Small intestine (tissue), 16 donors: ENCODE measurements at places on chromosomes 6 and 20.
A peak's percentile ranks its signal among the peaks of the same experiment; 100 is the strongest.

GRCh38 chr6:33590531-33591198 lies 10.6 kb upstream of the BAK1 start:
- DNase-seq, result peak; percentile 86

- peak; percentile 9 for DNase-seq
Observed at GRCh38 chr20:7291323-7291943, 523.9 kb downstream of the BMP2 start.

GRCh38 chr6:35173427-35174087 lies 32.4 kb upstream of the TCP11 start:
- DNase-seq, result no peak

GRCh38 chr20:9509246-9509645 lies 5.1 kb upstream of the LAMP5 start:
- DNase-seq, result no peak

DNA sequence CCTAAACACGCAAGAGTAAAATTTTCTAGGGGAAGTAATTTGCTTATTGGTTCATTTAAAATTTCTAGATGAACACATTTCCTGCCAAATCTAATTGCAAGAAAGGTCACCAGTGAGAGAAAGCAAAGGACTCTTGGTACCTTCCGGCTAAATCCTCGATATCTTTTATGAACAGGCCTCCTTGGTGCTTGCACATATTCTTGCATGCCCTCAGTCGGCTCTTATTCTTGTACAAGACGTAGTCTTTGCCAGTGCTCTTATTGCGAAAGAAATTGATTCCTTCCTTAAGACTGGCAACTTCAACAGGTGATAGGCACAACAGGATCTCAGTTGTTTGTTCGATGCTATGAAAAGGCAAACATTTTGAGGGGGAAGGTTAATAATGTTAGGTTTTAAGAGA lies 141.7 kb upstream of the CARMIL1 start:
- DNase-seq, result no peak

DNA sequence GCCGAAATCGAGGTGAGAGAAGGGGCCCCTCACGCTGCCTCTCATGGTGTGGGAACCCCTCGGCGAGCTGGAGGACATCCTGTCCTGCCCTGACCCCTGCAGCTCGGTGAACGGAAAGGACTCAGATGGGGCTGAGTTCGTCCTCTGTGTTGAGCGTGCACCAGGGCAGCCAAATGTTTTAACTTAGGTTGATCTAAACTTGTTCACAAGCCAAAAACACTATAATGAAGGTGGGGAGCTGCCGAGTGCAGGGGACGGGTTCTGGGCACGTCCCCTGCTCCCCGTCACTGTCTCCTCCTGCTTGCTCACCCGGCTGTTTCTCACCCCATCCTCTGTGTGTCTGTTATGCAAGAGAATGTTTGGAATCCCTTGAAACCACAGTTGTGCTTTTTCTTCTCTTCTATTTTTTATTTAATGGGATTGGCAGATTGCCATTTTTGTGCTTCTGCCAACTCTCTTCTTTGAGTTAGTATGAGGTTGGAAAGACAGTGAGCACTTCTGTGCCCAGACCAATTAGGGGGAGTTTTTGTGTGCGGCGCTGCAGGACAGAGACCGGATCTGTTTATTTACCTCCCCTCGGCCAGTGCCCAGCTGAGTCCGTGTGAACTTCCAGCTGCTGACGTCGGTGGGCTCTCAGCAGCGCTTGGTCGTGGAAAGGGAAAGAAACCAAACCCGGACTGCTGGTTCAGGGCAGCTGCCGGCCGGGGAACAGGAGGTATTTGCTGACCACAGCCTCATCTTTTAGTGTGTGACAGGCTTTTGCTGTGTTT lies 158.1 kb downstream of the DTNBP1 start:
- DNase-seq, result peak; percentile 8

DNA sequence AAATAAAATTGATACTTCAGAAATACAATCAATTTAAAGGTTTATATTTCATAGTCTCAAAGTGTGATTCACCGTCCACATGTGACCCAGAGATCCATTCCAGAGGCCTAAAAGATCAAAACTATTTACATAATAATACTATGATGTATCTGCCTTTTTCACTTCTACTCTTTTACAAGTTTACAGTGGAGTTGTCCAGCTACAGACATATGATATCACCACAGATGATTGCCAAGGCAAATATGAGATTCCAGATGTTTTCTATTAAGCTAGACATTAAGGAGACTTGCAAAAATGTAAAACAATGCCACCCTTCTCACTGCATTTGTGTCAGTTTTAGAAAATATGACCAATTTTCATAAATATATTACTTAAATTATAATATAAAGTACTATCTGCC lies 443.7 kb downstream of the GJA1 start:
- DNase-seq, result no peak

GRCh38 chr6:152746172-152746553 lies 4.4 kb upstream of the VIP start:
- DNase-seq, result no peak

DNA sequence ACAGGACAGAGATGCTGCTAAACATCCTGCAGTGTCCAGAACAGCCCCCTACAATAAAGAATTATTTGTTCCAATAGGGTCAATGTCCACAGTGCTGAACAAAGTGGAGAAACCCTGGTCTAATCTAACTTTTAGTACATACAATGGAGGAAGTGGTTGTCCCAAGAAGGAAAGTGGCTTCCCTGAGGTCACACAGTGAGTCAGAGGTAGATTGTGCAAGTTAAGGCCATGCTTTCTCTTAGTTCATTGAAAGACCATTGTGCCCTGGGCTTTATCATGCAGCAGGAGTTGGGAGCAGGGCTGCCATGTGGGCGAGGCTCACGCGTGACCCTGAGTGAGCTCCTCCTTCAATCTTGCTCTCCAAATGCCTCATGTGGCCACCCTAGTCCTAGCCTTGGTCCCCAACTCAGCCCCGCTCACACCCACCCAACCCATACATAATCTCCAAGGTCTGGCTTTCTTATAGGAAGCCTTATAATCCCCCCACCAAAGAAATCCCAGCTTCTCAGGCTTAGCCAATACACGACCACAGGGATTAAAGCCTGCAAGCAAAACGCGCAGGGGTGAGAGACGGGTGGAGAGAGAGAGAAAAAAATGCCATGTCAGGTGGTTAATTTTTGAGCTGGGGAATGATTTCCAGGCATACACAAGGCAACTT lies 19.9 kb downstream of the SLC13A3 start:
- no peak for DNase-seq

- DNase-seq, result peak; percentile 32
Observed at GRCh38 chr20:50577175-50578018, 67.2 kb downstream of the PTPN1 start.

- DNase-seq, result no peak
Observed at GRCh38 chr6:105102186-105102585, 77.6 kb downstream of the POPDC3 start.

DNA sequence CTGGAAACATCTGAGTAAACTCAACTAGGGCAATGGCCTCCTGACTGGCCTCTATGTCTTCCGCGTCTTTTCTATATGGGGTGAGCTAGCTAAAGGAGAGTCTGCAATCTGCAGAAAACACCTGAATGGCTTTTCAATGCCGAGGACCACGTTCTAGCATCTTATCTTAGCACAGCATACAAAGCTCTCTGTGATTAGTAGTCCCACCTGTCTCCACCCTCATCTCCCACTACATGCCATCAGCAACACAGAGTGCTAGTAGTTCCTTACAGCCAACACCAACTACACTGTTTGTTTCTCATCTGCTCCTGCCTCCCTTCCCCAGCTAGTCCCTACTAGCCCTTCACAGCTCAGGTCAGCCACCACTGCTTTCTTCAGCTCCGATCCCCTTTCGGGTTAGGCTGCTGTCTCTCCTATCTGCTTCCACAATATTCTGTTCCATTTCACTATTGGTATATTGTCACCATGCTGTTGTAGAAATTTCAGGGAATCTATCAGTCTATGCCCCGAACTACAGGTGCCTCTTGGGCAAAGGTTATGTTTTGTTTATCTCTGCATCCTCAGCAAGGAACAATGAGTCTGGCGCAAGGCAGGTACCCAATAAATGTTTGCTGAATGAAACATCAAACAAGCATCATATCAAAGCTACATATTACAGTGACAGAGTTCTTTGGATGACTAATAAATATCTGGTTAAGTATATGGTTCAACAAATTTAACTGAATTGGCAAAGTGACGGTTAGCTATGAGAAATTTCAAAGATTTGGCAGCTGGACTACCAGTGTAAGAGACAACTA lies 12.2 kb downstream of the LYRM4 start:
- no peak for DNase-seq

DNA sequence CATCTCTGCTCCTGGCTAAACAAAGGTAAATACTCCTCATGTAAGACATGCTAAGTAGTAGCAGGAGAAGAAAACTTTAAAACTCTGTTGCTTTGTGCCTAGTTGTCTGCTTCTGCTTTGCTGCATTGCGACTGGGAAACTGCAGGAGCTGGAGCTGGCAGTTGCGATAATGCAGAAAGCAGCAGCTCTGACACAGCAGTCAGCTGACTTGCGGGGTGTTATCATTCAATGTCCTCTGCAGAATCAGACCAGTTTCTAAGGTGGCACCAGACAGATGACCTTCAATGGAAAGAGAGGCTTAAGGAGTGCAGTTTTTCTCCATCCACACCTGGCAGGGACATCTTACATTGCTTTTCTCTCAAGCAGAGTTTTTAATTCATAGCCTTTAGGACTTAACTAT lies 69.9 kb upstream of the SOX4 start:
- DNase-seq, result no peak

GRCh38 chr6:7085911-7086310 lies 21.9 kb upstream of the RREB1 start:
- peak; percentile 26 for DNase-seq

DNA sequence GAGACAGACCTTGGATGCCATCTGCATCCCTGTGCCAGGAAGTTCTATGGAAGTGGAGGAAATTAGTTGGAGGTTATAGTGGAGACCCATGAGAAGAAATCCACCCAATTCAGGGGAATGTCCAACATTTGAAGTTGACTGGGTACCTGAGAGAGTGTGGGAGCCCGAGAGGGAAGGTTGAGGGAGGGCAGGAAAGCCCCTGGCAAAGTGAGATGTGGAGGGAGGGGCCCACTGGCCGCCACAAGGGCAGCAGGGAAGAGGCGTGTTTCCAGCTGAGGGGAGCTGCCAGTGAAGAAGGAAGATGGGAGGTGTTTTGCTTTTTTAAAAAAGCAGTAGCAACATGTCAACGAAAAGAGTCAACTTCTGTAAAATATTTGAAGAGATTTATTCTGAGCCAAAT lies 16.3 kb upstream of the SERPINB9 start:
- DNase-seq, result no peak

DNA sequence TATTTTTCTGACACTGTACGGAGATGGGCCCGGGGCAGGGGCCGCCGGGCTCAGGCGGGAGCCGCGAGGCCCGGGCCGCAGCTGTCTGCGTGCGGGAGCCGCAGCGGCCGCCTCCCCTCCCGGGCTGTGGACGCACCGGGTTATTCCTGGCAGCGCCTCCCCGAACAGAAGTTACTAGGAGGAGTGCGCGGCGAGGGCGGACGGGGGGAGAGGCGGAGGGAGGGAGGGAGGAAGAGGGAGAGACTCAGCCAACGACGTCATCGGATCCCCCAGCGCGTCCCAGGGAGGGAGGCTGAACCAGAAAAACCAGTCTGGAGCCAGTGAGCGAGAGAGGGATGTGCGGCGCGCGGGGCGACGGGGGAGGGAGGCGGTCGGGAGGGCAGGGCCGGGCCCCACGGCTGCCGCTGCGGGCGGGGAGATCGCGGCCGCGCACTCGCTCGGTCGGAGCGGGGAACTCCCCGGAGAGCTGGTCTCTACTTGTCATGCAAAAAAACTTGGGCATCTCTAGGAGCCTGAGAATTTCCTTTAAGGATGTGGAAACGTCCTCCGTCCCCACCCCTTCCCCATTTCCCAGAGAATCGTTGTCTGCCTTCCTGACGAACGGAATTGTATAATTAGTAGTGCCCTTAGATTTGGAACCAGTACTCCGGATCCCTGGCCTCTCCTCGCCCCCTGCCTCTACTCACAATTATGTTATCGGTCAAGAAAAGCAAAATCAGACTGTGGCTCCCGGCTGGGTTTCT lies 1.4 kb upstream of the HIVEP2 start:
- peak; percentile 98 for DNase-seq

DNA sequence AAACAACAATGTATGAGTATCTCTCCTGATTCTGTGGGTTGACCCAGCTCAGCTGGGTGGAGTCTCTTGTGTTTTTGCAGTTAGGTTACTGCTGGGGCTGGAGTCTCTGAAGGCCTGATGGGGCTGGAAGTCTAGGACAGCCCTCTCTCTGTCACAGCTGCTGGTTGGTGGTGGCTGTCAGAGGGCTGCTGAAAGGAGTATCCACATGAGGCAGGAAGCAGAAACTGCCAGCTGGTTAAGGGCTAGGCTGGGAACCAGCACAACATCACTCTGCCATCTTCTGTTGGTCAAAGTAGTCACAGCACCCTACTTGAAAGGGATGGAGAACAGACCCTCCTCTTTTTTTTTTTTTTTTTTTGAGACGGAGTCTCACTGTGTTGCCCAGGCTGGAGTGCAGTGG lies 10.0 kb upstream of the PACSIN1 start:
- DNase-seq, result no peak

DNA sequence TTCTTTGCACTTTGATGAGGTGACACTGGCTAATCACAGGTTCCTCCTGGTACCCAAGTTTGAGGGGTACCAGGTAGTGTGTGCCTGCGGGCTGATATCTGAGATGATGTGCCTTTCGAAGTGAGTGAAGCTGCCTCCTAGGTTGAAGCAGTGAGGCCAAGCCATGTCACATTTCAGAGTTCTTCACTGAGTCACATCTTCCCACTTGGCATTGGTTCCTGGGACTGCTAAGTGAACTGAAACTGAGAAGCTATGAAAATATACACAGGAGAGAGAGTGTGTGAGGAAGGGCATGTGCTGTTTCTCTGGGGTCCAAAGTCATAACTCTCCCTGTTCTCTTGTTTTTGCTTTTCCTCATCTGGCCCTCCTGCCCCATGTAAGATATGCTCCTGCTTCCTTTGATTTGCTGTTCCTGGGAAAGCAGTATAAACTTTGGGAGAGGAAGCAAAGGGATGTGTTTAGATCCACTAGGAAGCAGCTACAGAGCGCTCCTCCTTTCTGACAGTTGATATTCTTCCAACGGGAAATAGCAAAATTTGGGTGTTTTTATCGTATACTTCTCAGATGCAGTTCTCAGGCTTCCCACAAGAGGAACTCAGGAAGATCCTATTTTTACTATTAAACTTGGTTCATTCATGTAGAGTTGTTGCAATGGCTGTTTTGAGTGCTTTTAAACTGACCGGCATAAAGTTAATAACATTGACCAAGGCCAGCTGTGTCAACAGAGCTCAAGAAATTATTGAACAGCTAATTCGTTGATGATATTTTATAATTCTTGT lies 153.7 kb downstream of the MOXD1 start:
- DNase-seq, result no peak

GRCh38 chr6:45473121-45473993 lies 95.6 kb upstream of the SUPT3H start:
- DNase-seq, result no peak

DNA sequence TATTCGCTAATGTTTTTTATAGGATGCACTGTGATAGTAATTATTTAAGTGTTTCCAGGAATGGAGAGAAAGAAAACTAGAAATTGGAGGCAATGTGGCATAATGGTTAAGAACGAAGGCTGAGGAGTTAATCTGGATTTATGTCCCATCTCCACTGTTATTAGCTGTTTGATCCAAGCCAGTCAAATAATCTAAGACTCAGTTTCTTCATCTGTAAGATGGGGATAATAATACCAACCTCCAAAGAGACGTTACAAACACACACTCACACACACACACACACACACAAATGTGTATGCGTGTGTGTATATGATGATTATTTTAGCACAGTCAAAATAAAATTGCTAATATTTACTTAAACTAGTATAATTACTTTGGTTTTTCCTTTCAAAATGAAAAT lies 36.9 kb upstream of the TPD52L1 start:
- DNase-seq, result no peak

GRCh38 chr20:44731657-44732056 lies 14.0 kb upstream of the KCNK15 start:
- no peak for DNase-seq

GRCh38 chr20:50431066-50431450 lies 79.1 kb upstream of the PTPN1 start:
- no peak for DNase-seq
